ENCODE measurements at places on chromosomes 7 and 10. TPM values are rescaled to one million over a fixed set of nuclear protein-coding genes. Genes with fewer than 3 reads are reported as not detected.

DNA sequence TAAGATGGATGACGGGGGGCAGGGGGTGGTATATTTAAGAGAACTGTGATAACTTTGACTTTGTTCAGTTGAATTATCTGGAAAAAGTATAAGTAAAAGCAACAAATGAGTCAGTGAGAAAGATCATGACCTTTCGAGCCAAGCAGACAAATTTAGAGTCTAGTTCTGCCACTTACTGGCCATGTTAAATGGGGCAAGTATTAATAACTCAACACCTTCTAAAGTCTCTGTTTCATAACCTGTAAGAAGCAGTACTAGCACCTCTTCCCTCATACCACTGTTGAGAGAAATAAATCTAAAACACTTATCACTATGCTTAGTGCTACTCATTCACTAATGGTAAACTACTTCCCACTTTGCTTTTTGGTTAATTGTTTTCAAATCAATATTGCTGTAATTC, 604.4 kb upstream of the LRRN3 start:
- no peak overlapping the region for H3K4me3 ChIP-seq
- no peaks in the 10 kb centered on the region for H3K4me1 ChIP-seq
- H3K27ac ChIP-seq = no peak overlapping the region
- no peak for DNase-seq
- no peaks in the 10 kb centered on the region for H3K36me3 ChIP-seq

DNA sequence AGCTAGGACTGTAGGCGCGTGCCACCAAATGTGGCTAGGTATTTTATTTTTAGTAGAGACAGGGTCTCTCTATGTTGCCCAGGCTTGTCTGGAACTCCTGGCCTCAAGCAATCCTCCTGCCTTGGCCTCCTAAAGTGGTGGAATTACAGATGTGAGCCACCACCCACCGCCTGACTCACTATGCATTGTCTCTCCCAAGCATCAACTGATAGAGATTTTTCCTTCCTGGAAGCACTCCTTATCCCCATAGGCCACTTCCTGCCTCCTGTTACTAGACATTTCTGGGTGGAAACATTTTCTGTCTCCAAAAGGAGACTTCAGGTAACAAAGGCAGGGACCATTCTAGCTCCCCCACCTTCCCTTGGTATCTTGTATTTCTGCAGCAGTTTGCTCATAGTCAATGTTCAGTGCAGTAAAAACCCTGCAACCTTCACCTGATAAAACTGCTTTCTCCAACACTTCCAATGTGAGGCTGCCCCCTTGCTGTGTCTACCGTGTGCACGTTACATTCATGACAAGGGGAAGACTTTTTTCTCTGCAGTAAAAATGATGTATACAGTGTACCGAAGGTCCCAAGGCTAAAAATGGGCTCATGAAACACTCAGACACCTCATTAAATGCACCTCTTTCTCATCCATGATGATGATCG, 84.9 kb downstream of the NHLRC2 start:
- no peaks in the 10 kb centered on the region for H3K36me3 ChIP-seq
- no peak for DNase-seq
- H3K27me3 ChIP-seq = peaks cover 2% of the 10 kb centered on the region
- no peaks in the 10 kb centered on the region for H3K4me1 ChIP-seq
- H3K4me3 ChIP-seq = no peak overlapping the region

GRCh38 chr10:90644165-90644564, 213.7 kb downstream of the HTR7 start:
- no peak overlapping the region for H3K27ac ChIP-seq
- no peaks in the 10 kb centered on the region for H3K27me3 ChIP-seq
- H3K4me1 ChIP-seq = no peaks in the 10 kb centered on the region
- H3K4me3 ChIP-seq = no peak overlapping the region
- no peaks in the 10 kb centered on the region for H3K36me3 ChIP-seq

DNA sequence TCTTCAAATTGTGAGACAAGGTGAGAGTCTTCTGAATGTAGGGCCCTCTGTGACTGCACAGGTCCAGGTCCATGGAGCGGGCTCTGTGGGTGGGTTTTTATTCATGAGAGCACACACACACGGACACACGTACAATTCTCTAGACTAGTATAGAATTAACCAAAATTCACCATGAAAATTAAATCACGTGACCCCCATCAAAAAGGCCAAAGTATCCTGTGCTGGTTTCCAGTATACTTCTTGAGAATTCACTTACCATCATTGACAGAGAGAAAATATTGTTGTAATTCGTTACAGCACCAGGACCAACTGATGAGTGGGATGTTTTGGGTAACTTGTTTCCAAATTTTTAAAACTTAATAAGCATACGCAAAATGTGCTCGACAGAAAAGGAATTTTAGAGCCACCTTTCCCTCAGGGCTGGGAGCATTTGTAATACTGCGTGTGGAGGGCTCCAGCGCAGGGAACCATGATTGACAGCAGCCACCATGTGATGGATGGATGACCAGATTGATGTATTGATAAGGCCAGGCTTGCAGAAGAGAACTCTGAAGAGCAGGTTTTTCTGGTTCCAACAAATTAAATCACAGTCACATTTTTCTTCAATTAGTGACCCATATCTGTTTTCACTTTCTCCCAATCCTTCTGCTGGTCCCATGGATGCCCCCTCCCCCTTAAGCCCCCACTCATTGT, 14.9 kb upstream of the DNTT start:
- no peak for DNase-seq
- no peak overlapping the region for H3K27ac ChIP-seq

TSPAN33 gene
- 0.76 TPM for total RNA-seq

Measured in K562 (cell line).